Chondrocyte (in vitro differentiated cells): ENCODE measurements at places on chromosomes 6 and 20. TPM values are rescaled to one million over a fixed set of nuclear protein-coding genes. Genes with fewer than 3 reads are reported as not detected.

The BMP6 gene
- 0.49 to 0.50 TPM in 2 of 3 replicates, not detected in the other for total RNA-seq

The CD40 gene
- 2.4 to 2.5 TPM in 2 of 3 replicates, not detected in the other for total RNA-seq

The MGME1 gene
- 13.6 to 21.3 TPM (median 15.1 TPM) in 3 replicates for total RNA-seq

The TGM3 gene
- total RNA-seq = not detected in 3 replicates

The ZSCAN12 gene
- total RNA-seq = 3.7 to 5.1 TPM (median 4.1 TPM) in 3 replicates

The SAMD10 gene
- 3.8 to 4.7 TPM (median 4.3 TPM) in 3 replicates for total RNA-seq

The CCN2 gene
- total RNA-seq = 1,296 to 1,346 TPM (median 1,334 TPM) in 3 replicates

The ZC2HC1B gene
- total RNA-seq = 0.46 TPM in 1 of 3 replicates, not detected in the others

GRCh38 chr20:53187392-53188068 is 215.4 kb downstream of the TSHZ2 start:
- no peak for DNase-seq

GRCh38 chr6:6007366-6008088 is 802 bp upstream of the NRN1 start:
- no peak for DNase-seq

DNA sequence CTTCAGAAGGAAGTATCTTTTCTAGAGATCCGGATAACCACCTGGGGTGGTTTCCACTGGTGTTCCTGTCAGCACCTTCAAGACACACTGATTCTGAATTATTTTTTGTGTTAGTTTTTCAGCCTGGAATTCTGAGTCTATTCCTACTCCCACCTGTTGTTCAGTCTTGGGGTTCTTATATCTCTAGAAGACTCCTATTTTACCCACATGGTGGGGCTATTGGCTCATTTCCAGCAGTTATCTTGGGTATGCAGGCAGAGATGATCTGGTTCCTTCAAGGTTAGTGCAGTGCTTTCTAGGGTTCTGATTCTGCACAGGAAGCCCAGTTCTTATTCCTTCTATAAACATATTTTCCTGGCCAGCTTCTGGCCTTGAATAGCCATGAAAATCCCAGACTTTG is 175.6 kb upstream of the PDE7B start:
- DNase-seq = no peak

DNA sequence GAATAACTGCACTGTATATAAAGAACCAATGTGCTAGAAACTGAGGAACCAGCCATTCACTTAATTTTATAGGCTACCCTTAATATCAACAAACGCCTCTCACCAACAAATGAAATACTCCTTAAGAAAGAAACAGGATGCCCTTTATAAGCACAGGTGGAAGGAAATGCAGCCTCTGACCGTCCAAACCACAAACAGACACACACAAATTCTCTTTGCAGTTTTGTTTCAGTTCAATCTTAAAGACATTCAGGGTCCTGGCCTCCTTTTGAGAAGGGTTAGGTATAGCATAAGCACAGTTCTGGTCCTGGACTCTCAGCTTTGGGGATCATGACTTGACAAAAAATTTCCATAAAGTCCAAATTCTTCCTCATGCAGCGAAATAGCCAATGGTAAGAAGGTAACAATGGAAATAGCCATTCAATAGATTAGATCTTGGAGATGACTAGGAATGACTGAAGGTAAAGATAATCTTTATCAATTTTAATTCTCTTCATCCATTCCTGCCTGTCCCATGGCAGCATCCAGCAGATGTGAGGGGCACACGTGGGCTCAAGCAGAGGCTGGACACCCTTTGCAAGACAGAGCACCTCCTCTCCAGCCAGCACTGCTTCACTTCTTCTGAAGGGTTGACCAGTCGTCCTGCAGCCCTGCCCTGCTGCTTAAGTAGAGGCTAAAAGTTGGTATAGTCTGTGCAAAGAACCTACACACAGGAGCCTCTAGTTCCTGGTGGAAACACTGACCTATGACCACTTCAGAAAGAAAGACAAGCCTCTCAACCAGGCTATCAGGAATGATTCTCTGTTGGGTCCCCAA is 123.9 kb downstream of the CD83 start:
- no peak for DNase-seq

DNA sequence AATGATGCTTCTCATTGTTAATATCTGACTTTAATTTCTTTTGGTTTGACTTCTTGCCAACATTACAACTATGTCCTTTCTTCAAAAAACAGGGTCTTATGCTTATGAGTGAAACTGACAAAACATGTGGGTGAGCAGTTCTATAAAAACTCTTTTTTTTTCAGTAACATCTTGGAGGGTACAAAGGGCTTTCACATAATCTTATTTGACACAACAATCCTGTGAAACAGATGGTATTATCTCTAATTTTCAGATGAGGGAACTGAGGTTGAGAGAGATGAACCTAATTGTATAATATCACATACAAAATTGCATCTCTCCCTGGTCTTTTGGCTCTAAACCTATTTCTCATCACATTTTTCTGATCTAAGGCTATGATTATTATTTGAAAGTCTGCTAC is 38.3 kb downstream of the MAPK14 start:
- no peak for DNase-seq

DNA sequence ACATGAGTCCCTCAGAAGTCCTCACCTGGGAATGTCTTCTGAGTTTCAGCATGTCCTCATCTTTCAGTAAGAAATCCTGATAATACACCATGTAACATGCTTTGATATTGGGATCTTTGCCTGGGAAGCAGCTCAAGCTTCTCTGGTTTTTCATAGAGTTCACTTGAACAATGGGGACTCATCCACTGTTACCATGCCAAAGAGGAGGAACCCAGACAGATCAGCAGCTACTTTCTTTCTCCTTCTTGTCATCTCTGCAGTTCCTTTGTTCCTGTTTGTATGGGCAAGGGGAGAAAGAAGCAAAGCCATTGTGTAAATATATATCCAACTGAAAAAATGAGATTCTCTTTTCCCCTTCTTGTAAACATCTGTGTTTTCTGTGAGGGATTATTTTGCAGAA is 450.6 kb upstream of the HS3ST5 start:
- DNase-seq = no peak

GRCh38 chr20:46695892-46696291 is 6.6 kb upstream of the TP53RK start:
- no peak for DNase-seq

GRCh38 chr20:23419995-23420901 is 1.0 kb downstream of the NAPB start:
- DNase-seq = no peak

DNA sequence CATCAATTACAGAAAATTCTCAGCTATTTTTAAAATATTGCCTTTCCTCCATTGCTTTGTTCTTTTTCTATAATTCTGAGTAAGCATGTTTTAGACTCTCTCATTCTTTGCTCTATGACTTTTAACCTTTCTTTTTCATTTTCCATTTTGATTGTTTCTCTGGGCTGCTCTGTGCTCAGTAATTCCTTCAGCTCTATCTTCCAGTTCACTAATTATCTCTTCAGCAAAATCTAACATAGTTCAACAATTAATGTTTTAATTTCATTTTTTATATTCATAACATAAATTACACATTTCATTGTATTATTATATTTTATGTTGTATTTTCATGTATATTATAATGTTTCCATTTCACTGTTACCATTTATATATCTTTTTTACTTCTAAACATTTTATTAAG is 198.8 kb upstream of the NOX3 start:
- DNase-seq = no peak

- no peak for DNase-seq
These were observed 1265.4 kb upstream of the MAP3K7 start for GRCh38 chr6:91852252-91852651.

DNA sequence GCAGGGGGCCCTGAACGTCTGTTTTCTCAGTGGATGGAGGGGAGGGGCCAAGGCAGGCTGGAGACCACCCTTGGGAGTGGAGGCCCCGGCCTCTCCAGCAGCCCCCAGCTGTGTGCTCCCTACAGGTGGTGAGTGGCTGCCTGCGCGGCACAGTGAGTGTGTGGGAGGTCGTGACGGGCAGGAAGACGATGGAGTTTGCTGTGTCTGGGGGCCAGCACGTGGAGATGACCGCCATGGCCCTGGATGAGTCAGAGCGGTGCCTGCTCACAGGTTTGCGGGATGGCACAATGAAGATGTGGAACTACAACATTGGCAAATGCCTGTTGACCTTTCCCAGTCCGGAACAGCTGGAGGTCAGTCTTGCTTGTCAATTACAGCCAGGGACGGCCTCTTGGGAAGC is 52.6 kb downstream of the EFCAB8 start:
- no peak for DNase-seq

GRCh38 chr6:4470698-4471210 is 305.4 kb upstream of the CDYL start:
- DNase-seq = no peak

- DNase-seq = no peak
These were observed 156.9 kb downstream of the MAFB start for GRCh38 chr20:40532103-40532502.

DNA sequence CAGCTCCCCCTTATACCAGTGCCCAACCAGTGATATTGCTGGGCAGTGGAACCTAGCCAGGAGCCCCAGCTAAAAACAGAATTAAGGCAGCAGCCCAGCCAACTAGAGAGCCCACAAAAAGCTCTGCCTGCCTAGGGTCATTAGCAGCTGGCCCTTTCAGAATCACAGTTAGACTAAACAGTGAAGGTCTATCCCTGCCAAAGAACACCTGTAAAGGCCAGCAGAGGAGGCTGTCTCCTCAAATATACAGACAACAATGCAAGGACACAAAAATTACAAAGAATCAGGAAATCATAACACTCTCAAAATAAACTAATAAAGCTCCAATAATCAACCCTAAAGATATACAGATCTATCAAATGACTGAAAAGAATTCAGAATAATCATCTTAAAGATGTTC is 77.8 kb upstream of the HTR1E start:
- no peak for DNase-seq

DNA sequence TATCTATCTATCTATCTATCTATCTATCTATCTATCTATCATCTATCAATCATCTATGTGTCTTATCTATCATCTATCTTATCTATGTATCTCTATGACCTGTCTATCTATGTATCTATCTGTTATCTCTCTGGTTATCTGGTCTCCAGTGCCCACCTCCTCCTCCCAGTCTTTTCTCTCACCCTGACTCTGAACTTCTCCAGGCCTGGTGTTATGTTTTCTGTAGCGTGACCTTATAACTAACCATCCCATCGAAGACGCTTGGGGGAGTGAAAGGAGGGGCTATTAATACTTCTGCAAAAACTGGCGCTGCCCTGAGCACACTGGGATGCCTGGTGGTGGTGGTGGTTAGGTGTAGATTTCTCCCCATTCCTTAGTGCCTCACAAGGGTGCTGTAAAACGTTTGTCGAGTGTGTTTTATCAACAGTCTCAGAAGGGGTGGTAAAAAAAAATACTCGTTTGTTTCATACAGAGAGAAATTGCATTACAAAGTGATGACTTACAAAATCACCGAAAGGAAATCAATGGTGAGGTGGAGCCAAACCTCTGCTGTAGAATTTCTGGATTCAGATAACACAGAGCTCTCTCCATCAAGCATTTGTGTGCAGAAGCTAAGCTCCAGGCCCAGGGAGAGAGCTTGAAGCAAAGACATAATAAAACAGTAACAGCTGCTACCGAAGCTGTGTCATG is 156.2 kb downstream of the BCAS1 start:
- DNase-seq = no peak

GRCh38 chr6:52482903-52483670 is 62.9 kb downstream of the EFHC1 start:
- DNase-seq = no peak

- no peak for DNase-seq
These were observed 101.5 kb upstream of the BACH2 start for GRCh38 chr6:90397929-90398674.

- no peak for DNase-seq
These were observed 24.6 kb upstream of the ID4 start for GRCh38 chr6:19812512-19813119.

DNA sequence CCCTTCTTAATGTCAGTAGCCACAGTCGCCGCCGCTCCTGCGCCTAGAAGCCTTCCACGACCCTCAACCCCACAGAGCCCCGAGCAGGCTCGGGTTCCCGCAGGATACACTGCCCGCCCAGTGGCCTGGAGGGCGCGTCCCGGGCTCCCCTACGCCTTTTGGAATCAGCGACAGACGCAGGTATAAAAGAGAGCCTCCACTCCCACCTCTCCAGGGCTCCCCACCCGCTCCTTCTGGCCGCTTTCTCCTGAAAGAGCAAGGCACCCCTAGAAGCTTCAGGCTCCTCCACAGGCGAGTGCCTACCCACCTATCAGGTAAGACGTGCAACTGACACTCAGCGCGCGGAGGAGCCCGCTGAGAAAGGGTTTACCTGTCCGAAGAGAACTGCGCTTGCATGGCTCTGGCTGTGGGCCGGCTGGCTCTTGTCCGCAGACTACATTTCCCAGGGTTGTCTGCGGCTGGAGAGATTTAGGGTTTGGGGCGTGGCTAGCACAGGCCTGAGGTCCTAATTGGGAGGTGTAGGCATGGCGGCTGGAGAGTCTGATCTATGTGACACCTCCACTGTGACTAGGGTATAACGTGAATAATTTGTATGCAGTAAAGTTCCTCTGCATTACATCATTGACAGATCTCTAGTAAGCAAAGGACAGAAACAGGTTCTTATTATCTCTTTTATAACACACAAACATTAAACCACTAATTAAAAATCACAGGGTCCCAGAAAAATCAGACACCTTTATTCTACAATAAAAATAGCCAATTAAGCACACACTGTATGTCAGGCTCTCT is 13.5 kb upstream of the ZNF391 start:
- no peak for DNase-seq

GRCh38 chr20:48209102-48209501 is 423.8 kb upstream of the SULF2 start:
- DNase-seq = no peak

DNA sequence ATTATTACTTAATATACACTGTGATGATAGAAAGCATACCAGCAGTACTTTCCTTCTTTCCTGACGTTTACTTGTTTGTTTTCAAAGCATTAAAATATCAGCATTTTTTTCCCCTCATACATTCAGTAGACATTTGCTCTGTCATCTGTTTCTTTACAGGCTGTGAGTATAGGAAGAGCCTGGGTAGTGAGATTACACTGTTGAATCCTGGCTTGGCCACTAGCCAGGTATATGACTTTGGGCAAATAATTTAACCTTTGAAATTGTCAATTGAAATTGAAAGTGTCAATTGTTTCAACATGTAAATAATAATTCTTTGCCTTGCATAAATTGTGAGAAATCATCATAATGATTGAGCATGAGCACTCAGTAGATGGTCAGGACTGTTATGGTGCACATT is 336.2 kb downstream of the CDKAL1 start:
- no peak for DNase-seq

DNA sequence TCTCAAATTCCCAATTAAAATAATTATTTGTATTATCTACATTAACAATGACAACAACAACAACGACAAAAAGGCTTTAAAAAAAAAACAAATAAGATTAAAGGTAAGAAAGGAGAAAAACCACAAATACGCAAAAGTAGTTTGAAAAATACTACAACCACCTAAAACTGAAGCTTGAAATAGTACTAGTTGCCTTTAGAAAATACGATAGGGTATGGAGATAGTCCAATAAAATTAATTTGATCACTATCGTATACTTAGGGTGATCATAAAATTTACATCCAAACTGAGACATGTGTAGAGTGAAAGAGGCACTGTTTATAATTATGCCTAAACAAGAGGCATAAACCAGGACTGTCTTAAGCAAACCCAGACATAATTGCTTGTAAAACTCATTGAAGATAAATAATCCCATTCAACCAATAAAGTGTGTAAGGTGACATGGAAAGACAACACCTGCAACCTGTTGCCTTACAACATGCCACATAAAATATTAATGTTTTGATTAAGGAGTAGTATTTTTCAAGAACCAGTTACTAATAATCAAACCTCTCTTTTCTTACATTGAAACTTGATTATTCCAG is 22.7 kb downstream of the REPS1 start:
- no peak for DNase-seq

- DNase-seq = no peak
These were observed 220.8 kb upstream of the HEY2 start for GRCh38 chr6:125528621-125529041.

GRCh38 chr20:49165611-49166010 is 22.5 kb downstream of the STAU1 start:
- DNase-seq = no peak
